H4 (cell line): ENCODE measurements at places on chromosomes 5 and 9. TPM values are rescaled to one million over a fixed set of nuclear protein-coding genes. Genes with fewer than 3 reads are reported as not detected.
A peak's percentile ranks its signal among the peaks of the same experiment; 100 is the strongest.

- DNase-seq, result no peak
Measured at GRCh38 chr9:5485378-5486085, 24.8 kb upstream of the PDCD1LG2 start.

DNA sequence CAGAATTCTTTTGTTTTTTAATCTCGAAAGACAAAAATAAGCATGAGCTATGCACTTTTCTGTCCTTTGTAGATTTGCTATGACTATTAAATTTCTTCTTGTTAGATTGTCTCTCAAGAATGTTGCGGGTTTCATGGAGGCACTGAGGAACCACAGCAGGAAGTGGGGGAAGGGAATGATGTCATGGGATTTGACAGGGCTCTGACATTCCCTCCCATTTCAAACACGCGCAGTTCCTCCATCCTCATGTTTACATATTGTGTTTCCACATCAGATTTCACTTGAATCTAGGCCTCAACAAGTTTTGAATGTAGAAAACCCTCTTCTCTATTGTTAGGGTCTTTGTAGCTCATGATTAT lies 154.8 kb downstream of the PALM2AKAP2 start:
- DNase-seq, result no peak

GRCh38 chr5:181037365-181037861 lies 2.7 kb upstream of the BTNL9 start:
- DNase-seq, result no peak

GRCh38 chr5:35237580-35238376 lies 7.5 kb upstream of the PRLR start:
- no peak for DNase-seq

DNA sequence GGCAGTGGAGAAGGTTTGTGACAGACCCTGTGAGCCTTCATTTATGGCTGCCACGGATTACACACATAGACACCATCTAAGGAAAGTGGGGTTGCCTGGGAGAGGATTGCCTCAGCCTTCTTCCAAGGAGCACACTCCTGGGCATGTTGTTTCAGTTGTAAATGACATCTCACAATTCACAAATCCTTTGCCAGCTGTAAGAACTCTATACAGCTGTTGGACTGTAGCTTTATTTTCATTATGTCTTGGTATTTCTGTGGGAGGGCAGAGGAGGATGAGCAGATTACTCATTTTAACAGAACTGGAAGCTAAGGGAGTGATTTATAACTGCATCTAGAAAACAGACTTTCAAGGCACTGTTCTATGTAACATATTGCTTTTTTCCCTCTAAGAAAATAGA lies 25.6 kb downstream of the MELK start:
- DNase-seq, result no peak

DNA sequence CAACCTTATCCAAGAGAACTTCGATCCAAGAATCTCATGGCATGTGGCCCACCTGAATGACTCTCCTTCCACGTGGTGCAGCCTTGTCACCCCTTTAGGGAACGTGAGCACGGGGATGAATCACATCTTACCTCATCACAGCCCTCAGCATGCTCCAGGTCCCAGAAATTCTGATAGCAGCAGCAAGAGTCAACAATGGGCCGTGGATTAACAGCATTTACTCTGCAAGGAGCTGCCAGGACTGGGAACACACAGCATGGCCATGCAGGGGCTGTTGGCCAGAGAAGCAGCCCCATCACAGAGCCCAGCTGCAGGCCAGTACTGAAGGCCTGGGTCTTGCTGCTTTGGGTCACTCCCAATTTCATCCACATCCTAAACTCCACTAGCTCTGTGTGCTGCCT lies 150.4 kb downstream of the C5orf15 start:
- DNase-seq, result peak; percentile 56

SNCB gene
- 0.48 TPM in 1 of 2 replicates, not detected in the other for total RNA-seq

IFNA8 gene
- not detected in 2 replicates for total RNA-seq

NEK6 gene
- 40.2 and 43.7 TPM in 2 replicates for total RNA-seq

DBN1 gene
- 140 and 153 TPM in 2 replicates for total RNA-seq
